ENCODE measurements at places on chromosomes 7 and 10. TPM values are rescaled to one million over a fixed set of nuclear protein-coding genes. Genes with fewer than 3 reads are reported as not detected.

Gene NPFFR1
- not detected for polyA plus RNA-seq

Gene CRYGN
- polyA plus RNA-seq = not detected

Gene OR2A42
- polyA plus RNA-seq = not detected

Gene ZSCAN25
- polyA plus RNA-seq = 12.1 TPM

Gene GSAP
- 40.6 TPM for polyA plus RNA-seq

Gene SEC61A2
- polyA plus RNA-seq = 5.5 TPM

Gene XRCC2
- 3.8 TPM for polyA plus RNA-seq

Gene NPSR1
- not detected for polyA plus RNA-seq

Gene TAS2R41
- polyA plus RNA-seq = not detected

Gene PLAU
- 0.45 TPM for polyA plus RNA-seq

Gene MEIG1
- polyA plus RNA-seq = not detected

Gene DPCD
- polyA plus RNA-seq = 22.7 TPM

Gene SPDYE16
- not detected for polyA plus RNA-seq

Gene SLC39A12
- not detected for polyA plus RNA-seq

Gene ASAH2
- polyA plus RNA-seq = 17.9 TPM
